ENCODE measurements at places on chromosomes 6 and 20.
A peak's percentile ranks its signal among the peaks of the same experiment; 100 is the strongest.

DNA sequence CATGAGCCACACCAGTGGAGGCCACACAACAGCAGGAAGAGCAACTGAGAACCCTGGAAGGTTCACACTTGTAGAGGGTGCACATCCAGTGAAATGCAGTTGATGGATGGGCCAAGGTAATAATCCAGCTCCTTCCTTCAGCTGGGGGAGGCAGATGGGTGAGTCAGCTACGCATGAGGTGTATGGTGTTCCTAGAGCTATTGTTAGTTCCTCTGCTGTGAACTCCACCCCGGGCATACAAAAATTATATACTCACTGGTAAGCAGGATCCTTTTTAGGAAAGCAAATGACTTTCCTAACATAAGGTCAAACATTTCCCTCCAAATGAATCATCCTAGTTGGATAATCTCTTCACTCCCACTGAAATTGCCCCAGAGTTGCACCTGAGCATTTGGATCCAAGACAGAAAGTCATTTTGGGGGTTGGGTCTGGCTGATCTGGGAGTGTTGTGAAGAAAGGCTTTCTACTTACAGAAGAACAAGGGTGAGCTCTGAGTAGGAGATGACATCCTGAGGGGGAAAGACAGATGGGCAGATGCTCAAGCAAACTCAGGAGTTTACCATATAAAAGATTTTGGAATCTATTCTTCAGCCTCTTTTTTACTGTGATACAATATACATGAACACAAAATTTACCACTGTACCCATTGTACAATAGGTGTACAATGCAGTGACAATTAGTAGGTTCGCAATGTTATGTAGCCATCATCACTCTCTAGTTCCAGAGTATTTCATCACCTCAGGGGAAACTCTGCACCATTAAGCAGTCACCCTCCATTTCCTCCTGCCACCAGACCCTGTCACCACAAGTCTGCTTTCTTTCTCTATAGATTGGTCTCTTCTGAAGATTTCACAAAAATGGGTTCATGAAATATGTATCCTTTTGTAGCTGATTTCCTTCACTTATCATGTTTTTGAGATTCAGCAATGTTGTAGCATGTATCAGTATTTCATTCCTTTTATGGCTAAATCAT, 11.1 kb downstream of the HLA-F start:
- DNase-seq, result no peak

DNA sequence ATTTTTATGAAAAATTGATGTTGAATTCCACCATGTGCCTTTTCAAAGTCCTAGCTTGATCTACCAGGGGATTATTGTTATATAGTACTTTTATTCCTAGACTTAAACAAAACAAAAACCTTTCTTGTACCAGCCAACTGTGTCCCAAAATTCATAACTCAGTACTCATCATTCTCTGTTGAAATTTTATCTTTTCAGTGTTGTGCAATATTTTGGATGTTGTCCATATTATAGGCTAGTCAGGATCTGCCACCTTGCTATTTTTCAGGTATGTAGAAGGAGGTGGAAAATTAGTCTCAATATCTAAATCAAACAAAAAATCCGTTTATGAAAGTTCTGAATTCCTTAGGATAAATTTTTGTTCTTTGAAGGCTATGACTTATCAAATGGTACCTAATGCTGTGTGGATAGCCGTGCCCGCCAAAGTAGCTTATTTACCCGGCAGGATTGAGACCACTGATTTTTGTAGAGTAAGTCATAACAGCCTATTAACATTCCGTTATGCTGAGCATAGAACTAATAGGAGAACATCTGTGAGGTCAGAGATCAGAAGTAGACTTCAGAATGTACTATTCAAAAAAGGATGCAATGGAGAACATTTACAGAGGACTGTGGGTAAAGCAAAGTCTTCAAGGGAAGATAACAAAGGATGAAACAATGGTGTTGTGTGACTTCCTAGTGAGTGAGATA, 304.7 kb downstream of the SOX4 start:
- DNase-seq, result no peak

DNA sequence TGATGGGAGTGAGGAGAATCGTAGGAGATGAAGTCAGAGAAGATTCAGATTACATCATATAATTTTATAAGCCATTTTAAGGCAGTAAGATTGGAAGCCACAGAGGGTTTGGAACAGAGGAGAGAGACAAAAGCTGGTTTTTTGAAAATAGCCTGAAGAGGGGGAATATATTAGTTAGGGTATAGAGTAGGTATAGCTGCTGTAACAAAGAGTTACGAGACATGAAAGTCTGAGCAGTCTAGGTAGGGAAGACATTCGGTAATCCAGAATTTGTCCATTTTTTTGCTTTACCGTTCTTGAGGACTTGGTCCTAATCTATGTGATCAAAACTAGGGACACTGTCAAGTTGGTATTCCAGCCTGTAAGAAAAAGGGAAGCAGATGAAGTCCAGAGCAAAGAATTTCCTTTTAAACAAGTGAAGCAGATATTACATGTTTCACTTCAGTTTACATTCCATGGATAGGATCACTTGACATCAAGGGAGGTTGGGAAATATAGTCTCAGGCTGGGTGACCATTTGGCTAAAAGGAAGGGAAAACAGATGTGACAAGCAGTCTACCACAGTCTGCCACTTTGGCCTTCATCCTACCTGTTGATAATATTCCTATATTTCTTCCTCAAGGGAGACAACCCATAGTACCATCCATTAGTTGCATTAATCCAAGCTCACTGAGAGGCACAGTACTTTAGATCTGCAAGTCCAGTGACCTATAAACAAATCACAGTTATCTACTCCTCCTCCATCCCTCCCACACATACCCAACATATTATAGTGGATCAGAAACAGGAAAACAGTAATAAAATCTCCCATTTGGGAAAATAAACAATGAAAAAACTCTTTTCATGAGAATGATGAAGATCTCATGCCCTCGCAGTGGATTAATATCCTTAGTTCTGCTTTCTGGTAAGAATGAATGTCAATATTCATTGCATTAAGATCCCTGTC, 10.2 kb downstream of the FAM135A start:
- no peak for DNase-seq

DNA sequence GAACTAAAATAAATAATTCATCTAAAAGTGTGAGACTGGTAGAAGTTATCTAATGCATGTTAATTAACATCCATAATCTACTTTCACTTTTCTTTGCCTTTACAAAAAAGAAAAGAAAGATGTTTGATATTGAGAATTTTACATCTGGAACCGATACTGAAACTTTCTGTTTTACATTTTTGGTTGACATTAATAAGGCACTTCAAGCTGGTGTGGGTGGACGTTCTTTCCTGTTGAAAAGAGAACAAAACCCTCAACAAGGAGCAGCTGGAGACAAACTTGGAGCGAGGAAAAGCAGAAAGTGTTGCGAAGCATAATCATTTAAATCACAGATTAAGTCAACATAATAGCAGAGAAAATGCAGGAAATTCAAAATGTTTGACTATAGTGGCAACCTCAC, 575.2 kb upstream of the ADGRB3 start:
- no peak for DNase-seq

GRCh38 chr20:41524980-41525613, 93.1 kb downstream of the CHD6 start:
- DNase-seq, result peak; percentile 10

All from WERI-Rb-1 (cell line).